Activated CD8-positive, alpha-beta memory T cell treated with anti-CD3 and anti-CD28 coated beads for 4 hours (primary cell): ENCODE measurements at places on chromosomes 6 and 20.

- no peak for DNase-seq
Observed at GRCh38 chr20:634148-634925, 18.7 kb downstream of the SRXN1 start.

- no peak for DNase-seq
Observed at GRCh38 chr20:32702706-32703425, 29.1 kb upstream of the C20orf203 start.

DNA sequence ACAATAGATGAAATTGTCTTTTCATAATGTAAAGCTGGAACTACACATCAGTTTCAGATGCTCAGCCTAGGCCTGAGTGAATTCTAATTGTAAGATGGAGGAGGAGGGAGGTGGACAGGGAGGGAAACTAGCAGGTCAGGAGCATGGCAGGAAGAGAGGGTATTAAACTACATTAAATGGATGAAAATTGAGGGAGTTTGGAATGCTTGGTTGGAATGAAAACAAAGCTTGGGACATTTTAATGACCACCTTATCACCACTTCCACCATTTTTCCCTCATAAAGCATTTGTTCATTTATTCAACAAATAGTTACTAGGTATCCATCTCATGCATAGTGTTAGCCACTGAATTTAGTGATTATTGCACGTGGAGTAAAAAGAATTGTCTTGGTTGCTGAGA lies 65.0 kb downstream of the KIZ start:
- no peak for DNase-seq

DNA sequence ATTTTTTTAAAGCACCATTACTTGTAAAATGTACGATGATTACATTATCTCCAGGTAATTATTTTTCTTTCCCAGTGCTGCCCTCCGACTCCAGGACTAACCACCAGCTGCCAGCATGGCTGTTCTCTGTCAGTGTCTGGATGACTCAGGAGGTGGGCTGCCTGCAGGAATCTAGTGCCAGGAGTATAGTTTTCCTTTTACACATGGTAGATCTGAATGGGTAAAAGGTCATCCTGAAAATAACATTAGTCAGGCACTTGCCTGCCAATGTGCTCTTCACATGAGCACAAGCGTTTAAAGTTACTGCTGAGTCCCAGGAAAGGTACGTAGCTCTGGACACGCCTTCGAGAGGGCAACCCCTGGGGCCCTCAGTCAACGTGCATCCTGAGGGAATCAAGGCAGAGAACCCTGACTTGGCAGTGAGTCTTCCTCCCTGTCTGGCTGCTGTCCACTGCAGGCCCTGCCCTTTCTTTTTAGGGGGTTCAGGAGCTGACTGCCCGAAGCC lies 2.4 kb downstream of the DYNLT1 start:
- DNase-seq, result no peak

DNA sequence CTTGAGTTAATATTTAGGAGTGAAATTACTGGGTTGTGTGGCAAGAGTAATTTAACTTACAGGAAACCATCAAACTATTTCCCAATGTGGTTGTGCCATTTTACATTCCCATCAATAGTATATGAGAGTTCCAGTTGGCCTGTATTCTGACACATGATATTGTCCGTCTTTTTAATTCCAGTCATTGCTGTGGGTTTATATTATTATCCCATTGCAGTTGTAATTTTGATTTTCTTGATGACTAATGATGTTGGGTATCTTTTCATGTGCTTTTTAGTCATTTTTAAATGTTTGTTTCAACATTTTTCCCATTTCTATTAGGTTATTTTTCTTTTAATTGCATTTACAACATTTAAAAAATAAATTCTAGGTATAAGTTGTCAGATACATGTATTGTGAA lies 614.0 kb downstream of the UTRN start:
- DNase-seq, result no peak
